Mucosa of gallbladder (tissue), 1 donor: ENCODE measurements at places on chromosomes 6 and 20. TPM values are rescaled to one million over a fixed set of nuclear protein-coding genes. Genes with fewer than 3 reads are reported as not detected.

- DNase-seq: no peak
Observed at GRCh38 chr6:126300735-126301134, 39.2 kb upstream of the CENPW start.

DNA sequence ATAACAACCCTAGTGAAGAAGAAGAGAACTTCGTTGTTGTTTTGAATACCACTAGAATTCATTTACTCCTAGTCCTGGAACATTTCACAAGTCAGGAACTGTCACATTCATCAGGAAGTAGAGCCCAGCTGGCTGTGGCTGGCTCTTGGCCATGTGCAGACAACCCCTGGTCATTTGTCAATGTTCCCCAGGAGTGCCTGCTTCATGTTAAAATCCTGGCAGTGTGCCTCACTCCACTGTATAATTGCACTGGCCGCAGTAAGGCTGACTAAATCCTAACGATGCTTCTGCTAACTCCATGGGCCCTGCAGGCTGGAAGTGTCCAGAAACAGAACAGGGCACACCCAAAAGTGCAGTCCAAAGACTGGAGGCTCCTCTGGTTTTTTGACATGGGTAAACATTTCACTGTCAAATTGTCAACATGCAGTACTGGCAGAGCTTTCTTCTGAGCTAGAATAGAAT lies 41.5 kb upstream of the ADGRF1 start:
- peak; percentile 94 for DNase-seq

The AGPAT4 gene
- 15.4 TPM for total RNA-seq

- no peak for DNase-seq
Observed at GRCh38 chr6:34836451-34836850, 44.6 kb downstream of the BLTP3A start.

- peak; percentile 79 for DNase-seq
Observed at GRCh38 chr20:64216036-64216435, 39.5 kb upstream of the PCMTD2 start.

GRCh38 chr20:25017257-25017803 lies 24.8 kb upstream of the APMAP start:
- DNase-seq: peak; percentile 93

GRCh38 chr20:39825524-39825923 lies 863.4 kb downstream of the DHX35 start:
- DNase-seq: no peak

The HNF4A gene
- total RNA-seq: 74.4 TPM

DNA sequence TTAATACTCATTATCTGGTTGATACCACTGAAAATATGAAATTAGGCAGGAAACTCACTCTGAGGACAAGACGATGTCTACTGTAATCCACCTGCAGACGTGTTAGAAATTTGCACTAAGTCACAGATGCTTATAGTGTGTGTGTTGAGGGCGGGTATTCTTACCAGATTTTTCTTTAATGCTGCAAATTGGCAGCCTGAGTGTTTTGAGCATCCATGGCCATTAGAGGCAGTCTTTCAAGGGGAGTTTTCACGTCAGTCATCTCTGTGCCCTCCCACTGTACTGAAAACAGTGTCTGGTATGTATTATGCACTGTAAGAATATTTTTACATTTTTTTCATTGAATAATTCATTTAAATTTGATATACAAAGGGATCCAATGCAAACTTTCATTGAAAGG lies 266.5 kb upstream of the QKI start:
- no peak for DNase-seq

The TSBP1 gene
- total RNA-seq: not detected

- DNase-seq: no peak
Observed at GRCh38 chr6:38352636-38353035, 287.1 kb downstream of the BTBD9 start.

The PSORS1C1 gene
- 11.0 TPM for total RNA-seq

The WFDC5 gene
- total RNA-seq: not detected

DNA sequence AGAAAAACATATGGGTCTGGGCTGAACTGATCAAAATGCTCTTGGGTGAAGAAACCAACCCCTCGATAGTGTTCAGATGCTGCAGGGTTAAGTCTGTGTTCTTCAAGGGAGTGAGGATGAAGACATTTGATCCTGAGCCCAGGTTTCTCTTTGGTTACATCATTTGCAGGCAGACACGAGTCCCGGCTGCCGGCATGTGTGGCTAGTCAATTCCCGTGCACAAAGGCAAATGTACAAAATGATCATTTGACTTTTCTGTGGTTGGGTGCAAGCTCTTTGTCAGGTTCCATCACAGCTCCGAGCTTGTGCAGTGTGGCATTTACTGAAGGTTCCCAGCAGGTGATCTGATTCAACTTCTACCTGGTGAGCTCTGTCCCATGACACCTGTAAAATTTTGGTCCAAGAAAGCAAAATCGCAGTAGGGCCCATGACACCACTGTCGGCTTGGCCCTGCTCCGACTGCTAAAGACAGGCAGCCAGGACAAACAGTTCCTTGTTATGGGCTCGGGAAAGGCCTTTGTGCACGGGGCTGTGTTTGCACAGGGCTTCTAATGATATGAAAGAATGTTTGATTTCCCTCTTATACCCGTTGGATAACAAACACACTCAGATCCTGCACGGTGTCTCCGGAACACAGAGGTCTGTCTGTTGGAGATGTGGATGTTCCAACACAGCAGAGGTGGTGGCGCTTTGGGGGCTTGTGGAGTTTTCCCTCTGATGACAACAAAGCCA lies 46.9 kb downstream of the GJA10 start:
- DNase-seq: peak; percentile 32
